Thoracic aorta (tissue), 2 donors: ENCODE measurements at places on chromosomes 1 and 21.
A peak's percentile ranks its signal among the peaks of the same experiment; 100 is the strongest.

DNA sequence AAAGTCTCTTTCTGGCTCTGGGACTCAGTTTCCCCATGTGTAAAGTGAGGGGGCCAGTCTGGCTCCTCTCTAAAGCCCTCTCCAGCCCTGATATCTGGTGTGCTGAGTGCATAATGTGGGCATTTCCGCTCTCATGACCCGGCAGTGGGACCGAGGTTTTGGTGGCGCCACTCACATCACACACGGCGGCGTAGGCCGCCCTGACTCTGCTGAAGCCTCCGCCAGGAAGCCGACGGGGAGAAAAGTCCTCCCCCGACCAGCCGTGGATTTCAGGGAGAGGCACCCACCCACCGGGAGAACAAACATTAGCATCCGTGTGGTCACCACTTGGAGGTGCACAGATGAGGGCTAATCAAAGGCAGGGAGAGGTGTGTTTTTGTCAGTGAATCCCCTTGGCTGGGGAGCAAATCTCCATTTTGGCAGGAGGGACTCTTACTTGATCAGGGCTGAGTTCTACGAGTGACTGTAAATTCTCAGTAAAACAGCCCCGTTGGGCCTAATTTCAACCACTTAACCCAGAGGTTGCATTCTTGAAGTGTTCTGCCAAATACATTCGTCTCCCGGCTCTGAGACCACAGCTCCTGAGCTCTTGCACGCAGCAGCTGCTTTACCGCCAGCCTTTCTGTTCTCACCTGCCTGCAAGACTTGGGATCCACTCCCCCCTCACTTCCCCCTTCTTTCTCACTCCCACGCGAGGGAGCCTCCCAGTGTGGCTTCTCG lies 118.2 kb downstream of the FOXD2 start:
- no peaks in the 10 kb centered on the region for H3K36me3 ChIP-seq
- DNase-seq = no peak
- no peaks in the 10 kb centered on the region for H3K27me3 ChIP-seq
- no peak overlapping the region for H3K4me3 ChIP-seq
- H3K4me1 ChIP-seq = peaks cover 16% of the 10 kb centered on the region
- no peak overlapping the region for H3K27ac ChIP-seq

- no peak for DNase-seq
- no peak overlapping the region for H3K4me3 ChIP-seq
- no peaks in the 10 kb centered on the region for H3K36me3 ChIP-seq
- H3K27me3 ChIP-seq = no peaks in the 10 kb centered on the region
- H3K27ac ChIP-seq = no peak overlapping the region
Measured at GRCh38 chr1:3462356-3463012, 8.0 kb downstream of the ARHGEF16 start.

DNA sequence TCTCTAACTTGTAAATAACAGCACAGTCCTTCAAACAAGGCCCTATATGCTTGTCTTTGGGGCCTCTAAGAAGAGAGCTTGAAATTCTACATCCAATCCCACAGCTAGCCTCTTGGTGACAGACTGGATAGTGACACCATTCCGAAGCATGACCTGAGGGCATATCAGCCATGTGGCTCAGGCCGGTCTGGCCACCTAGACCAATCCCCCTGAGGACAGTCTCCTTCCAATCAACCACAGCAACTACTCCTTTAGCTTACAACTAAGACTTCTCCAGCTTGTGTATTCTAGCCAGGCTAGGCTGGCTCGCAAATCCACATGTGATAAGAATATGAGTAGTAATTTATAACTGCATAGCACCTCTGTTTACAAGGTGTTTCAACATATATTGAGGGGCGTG lies 14.0 kb downstream of the BCAR3 start:
- H3K27me3 ChIP-seq = no peaks in the 10 kb centered on the region
- no peak overlapping the region for H3K4me3 ChIP-seq
- no peak for DNase-seq
- no peaks in the 10 kb centered on the region for H3K36me3 ChIP-seq
- H3K4me1 ChIP-seq = peaks cover 64% of the 10 kb centered on the region

GRCh38 chr1:8314346-8315280 lies 3.3 kb upstream of the SLC45A1 start:
- no peak overlapping the region for H3K27ac ChIP-seq
- no peak overlapping the region for H3K4me3 ChIP-seq
- no peaks in the 10 kb centered on the region for H3K27me3 ChIP-seq

DNA sequence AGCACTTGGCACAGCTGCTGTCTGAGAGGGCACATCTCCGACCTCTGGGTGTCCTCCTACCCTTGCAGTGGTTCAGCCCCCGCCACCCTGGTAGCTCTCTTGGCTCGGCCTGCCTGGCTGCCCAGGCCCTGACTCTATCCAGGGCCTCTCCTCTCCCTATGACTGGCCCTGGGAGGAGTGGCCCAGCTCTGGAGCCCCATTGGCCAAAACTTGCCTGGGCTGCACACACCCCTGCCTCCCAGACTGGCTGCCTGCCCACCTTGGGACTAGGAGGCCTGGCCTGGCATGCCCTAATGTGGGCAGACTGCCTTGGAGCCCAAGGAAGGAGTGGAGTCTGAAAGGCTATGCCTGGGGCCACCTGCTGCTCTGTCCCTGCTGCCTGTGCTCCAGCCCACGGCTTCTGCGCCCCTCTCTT lies 33.6 kb downstream of the ACOT11 start:
- peak overlapping the region; percentile 97 for H3K27ac ChIP-seq
- H3K27me3 ChIP-seq = no peaks in the 10 kb centered on the region
- H3K4me3 ChIP-seq = no peak overlapping the region
- H3K4me1 ChIP-seq = peaks cover 28% of the 10 kb centered on the region
- no peaks in the 10 kb centered on the region for H3K36me3 ChIP-seq
- peak; percentile 90 for DNase-seq

DNA sequence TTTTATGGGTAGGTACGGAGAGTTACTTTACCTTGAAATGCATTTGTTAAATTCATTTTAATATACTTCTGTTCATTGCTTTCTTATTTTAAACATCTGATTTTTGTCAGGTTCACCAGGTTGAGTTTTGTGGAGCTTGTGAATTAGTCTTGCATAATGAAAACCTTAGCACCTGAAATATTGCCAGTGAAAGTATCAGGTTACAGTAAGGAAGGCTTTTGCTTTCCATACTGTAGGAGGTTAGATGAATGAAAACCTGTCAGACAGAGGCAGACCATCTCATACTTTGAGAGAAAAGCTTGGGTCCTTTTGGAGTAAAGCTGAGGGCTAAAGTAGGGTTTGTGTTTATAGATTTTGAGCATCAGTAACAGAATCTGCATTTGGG lies 34.7 kb downstream of the THRAP3 start:
- peaks cover 15% of the 10 kb centered on the region for H3K36me3 ChIP-seq
- no peak overlapping the region for H3K4me3 ChIP-seq
- no peak for DNase-seq
- H3K4me1 ChIP-seq = peaks cover 15% of the 10 kb centered on the region
- H3K27me3 ChIP-seq = no peaks in the 10 kb centered on the region
- H3K27ac ChIP-seq = no peak overlapping the region

DNA sequence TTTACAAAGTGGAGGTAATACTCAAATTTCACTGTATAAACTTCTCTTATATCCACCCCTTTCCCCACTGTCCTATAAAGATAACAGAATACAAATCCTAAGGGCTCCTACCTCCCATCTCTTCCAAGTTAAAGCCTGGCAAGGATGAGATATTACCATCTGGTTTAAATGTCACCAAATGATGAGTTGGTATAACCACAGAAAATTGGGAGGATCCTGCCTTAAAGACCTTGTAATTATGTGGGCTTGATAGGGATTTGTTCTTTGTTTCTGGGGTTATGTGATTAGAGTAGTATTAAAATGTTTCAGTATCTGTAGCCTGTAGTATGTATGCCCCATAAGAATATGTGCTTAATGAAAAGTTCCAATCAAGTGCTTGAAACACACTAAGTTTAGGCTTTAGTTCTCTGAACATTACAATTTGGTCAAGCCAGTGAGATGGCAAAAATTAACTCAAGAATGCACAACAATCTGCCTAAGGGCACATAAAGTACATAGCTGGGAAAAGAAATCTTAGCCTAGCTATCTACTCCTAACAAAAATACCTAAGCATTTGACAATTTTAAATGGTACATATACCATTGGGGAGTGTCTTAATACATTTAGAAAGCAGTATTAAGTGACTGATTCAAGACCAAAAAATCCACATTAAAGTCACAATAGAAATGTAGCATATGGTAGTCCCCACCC lies 14.0 kb downstream of the KDM5B start:
- H3K4me3 ChIP-seq = no peak overlapping the region
- no peaks in the 10 kb centered on the region for H3K4me1 ChIP-seq
- H3K27ac ChIP-seq = no peak overlapping the region

GRCh38 chr1:192045131-192045530 lies 113.1 kb upstream of the RGS18 start:
- no peak overlapping the region for H3K4me3 ChIP-seq
- no peaks in the 10 kb centered on the region for H3K27me3 ChIP-seq
- H3K27ac ChIP-seq = no peak overlapping the region
- H3K4me1 ChIP-seq = no peaks in the 10 kb centered on the region
- no peaks in the 10 kb centered on the region for H3K36me3 ChIP-seq

DNA sequence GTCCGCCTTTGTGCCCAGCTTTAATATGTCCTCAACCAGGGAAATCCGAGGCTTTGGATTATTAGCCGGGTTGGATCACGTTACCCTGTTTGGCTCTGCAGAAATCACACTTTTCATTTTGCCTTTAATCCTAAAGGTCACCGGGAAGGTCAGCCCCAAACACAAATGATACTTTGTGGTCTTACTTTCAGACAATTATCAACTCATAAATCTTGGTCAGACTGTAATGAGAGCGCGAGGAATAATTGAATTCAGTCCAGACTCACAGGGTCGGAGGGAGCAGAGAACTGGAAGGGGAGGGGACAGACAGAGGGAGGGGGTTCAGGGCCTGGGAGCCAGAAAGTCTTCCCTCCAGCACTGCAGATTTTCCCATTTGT lies 91.7 kb upstream of the NFIA start:
- H3K27me3 ChIP-seq = no peaks in the 10 kb centered on the region
- DNase-seq = no peak
- H3K4me1 ChIP-seq = peaks cover 84% of the 10 kb centered on the region
- peak overlapping the region; percentile 78 for H3K27ac ChIP-seq

DNA sequence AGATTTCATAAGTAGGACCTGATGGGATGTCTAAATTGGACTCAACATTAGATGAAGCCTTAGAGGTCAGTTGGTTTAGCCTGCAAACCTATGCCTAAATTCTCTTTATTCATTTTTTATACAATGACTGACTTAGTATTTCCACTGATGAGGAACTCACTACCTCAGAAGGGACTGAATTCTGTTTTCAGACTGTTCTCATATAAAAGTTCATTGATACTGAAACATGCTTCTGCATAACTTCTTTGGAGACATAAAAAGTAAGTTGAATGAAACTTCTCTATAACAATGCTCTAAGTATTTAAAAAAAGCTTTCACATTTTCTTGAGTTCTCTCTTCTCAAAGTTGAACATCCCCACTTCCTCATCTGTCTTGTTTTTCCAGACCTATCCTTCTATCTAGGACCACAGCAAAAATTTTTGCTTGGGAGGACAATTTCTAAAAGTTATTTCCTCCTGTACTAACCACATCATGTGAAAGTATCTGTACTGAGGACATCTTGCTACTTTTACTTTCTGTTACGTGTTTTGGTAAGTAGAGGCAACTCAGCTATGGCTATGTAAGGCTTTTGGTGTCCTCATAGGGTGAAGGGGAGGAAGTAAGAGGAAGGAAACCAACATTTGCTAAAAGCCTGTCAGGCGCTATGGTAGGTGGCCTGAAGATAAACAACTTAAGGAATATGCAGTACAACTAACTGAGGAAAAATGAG lies 64.1 kb downstream of the USP24 start:
- no peaks in the 10 kb centered on the region for H3K27me3 ChIP-seq
- peaks cover 22% of the 10 kb centered on the region for H3K36me3 ChIP-seq
- H3K4me3 ChIP-seq = no peak overlapping the region
- no peak for DNase-seq
- H3K4me1 ChIP-seq = no peaks in the 10 kb centered on the region

- H3K36me3 ChIP-seq = no peaks in the 10 kb centered on the region
- DNase-seq = no peak
- H3K27me3 ChIP-seq = no peaks in the 10 kb centered on the region
- H3K4me3 ChIP-seq = no peak overlapping the region
- H3K27ac ChIP-seq = no peak overlapping the region
Measured at GRCh38 chr1:209652873-209653401, 712 bp upstream of the LAMB3 start.

DNA sequence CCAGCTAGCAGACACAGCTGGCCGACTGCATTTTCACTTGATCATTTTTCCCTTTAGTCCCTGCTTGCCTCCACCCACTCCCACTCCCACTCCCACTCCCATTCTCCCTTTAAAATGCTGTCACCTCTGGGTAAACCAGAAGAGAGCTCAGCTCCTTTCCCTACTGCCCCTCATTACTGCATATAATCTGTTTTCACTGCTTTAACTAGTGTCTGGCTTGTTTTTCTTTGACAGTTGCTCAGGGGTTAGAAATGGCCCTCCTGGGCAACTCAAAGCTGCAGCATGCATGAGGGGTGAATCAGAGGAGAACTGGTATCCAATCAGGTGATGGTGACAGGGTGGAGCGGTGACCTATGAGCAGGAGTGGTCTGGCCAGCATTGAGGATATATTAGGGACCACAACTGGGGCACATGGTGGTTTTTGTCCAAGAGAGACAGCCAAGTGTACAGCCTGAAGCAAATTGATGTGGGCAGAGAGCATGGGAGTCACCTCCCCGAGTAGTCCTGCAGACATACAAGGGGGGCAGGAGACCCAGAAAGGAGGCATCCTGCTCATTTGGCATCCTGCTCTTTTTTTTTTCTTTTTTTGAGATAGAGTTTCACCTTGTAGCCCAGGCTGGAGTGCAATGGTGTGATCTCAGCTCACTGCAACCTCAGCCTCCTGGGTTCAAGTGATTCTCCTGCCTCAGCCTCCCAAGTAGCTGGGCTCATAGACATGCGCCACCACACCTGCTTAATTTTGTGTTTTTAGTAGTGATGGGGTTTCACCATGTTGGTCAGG lies 42.6 kb upstream of the SRSF10 start:
- H3K36me3 ChIP-seq = no peaks in the 10 kb centered on the region
- H3K27me3 ChIP-seq = no peaks in the 10 kb centered on the region
- H3K4me1 ChIP-seq = peaks cover 49% of the 10 kb centered on the region
- peak overlapping the region; percentile 9 for H3K4me3 ChIP-seq
- DNase-seq = no peak

GRCh38 chr1:89339039-89339438 lies 24.8 kb upstream of the GBP6 start:
- DNase-seq = no peak
- no peak overlapping the region for H3K27ac ChIP-seq
- no peaks in the 10 kb centered on the region for H3K4me1 ChIP-seq
- H3K27me3 ChIP-seq = no peaks in the 10 kb centered on the region
- H3K36me3 ChIP-seq = no peaks in the 10 kb centered on the region

DNA sequence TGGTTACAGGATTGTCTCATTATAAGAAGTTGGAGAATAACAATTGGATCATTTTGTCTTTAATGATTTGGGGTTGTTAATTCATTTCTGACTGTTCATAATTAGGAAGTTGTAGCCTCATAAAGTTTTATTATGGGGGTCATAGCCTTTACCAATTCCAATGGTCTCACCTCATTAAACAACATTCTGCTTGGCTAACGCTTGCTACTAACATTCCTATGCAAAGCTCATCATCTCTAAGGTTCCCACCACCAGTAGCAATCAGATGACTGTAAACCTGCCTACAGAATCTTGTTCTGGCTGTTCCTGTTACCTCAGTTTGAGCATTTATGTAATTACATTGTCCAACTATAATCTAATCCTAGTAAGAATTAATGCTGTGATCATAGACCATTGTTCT lies 60.2 kb downstream of the ODF2L start:
- no peak overlapping the region for H3K27ac ChIP-seq
- H3K4me1 ChIP-seq = no peaks in the 10 kb centered on the region
- H3K27me3 ChIP-seq = no peaks in the 10 kb centered on the region
- no peak overlapping the region for H3K4me3 ChIP-seq
